Fibroblast of upper back skin (primary cell): ENCODE measurements at places on chromosomes 6 and 20.

DNA sequence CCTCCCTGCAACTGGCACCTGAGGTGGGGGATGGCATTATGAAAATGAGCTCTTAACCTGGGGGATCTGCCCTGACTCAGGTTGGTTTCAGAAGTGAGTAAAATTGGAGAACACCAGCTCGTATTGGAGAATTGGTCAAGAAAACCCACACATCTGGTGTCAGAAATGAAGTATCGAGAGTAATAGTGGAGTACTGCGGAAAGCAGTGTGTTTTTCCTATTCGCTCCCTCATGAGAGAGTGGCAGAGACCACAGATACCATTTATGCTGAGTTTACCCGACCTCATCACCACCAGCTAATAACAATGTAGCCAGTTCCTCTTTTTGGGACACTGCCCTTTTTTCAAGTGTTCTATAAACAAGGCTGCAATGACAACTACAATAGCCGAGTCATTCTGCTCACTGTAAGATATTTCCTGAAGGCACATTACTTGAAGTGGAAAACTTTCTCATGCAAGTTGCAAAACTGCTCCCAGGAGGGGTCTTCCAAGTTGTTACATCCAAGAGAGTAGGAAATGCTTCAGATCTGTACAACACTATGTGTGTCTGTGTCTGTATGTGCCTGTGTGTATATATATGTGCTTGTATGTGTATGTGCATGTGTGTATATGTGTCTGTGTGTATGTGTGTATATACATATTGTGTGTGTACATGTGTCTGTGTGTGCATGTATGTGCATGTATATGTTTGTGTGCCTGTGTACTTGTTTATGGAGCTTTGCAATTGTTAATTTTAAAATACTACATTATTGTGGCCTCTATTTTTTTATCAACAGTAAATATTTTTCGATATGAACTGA lies 106.0 kb upstream of the CST7 start:
- no peak for DNase-seq

DNA sequence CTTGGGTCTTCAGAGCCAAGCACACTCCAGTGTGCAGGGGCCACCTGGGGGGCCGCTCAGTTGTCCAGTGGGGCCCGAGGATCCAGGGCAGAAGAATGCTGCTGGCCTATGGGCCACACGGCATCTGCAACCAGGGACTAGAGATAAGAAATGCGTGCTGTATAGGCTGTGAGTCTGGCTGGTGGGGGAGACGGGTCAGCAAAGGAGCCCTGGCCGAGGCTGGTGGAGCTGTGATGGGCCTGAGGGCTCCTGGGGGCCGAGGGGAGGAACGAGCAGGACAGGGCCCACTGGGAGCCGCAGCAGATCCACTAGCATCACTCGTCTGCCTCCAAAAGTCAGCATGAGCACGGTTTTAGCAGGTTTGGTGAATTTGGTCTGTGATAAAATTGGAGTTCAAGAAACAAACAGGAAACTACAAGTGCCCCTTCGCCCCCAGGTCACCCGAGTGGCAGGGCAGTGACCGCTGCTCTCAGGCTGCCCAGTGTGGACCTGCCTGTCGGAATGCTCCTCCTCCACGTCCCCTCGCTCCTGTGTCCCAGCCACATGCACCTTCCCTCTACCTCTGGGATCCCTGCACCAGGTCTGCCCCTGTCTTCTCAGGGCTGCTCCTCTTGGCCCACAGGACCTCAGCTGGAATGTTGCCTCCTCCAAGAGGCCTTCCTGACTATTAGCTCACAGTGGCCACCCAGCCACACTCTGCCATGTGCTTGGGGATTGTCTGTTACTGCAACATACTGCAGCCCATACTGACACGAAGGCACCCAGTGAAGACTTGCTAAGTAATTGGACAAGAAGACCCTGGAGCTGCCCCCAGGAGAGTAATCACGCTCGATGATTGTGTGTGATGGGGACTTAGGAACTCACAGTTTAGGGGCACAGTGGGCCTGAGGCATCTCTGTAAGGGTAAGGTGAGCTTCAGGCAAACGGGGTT lies 10.9 kb downstream of the ACSS1 start:
- DNase-seq, result no peak

- peak; percentile 68 for DNase-seq
Observed at GRCh38 chr6:90216072-90216977, 80.3 kb downstream of the BACH2 start.

GRCh38 chr20:6104493-6105188 lies 18.2 kb downstream of the FERMT1 start:
- peak; percentile 87 for DNase-seq

GRCh38 chr6:136210398-136211165 lies 39.5 kb downstream of the MTFR2 start:
- DNase-seq, result no peak

DNA sequence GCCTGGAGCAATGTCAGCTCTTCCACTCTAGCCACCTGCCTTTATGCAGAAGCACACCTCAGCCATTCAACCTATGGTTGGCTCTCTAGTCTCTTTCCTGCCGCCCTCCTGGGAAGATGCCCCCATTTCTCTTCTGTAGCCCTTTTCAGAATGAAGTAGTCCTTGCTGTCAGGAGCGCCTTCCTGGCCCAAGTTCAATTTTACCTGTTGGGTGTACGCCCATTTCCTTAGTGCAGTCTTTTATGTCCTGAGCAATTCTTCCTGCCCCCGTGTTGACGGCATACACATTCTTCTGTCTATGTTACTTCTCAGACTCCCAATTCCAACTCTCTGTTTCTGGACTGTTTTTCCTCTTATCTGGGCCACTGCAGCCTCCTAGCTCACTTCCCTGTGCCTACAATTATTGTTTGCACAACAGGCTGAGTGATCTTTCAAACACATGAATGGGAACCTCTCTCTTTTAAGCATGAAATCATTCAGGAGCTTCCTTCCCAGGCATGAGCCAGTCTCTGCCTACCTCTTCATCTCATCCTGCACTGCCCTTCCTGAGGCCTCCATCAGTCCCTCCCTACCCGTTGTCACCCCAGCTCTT lies 389.2 kb downstream of the CD83 start:
- DNase-seq, result no peak

DNA sequence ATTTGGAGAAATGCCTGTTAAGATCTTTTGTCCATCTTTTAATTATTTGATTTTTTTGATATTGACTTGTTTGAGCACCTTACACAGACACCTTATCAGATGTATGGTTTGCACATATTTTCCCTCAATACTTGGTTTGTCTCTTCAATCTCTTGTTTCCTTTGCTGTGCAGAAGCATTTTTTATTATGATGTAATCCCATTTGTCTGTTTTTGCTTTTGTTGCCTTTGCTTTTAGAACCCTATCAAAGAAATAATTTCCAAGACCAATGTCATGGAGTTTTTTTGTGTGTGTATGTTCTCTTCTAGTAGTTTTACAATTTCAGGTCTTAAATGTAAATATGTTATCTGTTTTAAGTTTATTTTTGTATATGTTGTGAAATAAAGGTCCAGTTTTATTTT lies 73.9 kb downstream of the HTR1B start:
- no peak for DNase-seq

- no peak for DNase-seq
Observed at GRCh38 chr20:58577139-58577806, 62.1 kb upstream of the APCDD1L start.

GRCh38 chr20:59047938-59048680 lies 5.5 kb upstream of the PRELID3B start:
- DNase-seq, result peak; percentile 28

DNA sequence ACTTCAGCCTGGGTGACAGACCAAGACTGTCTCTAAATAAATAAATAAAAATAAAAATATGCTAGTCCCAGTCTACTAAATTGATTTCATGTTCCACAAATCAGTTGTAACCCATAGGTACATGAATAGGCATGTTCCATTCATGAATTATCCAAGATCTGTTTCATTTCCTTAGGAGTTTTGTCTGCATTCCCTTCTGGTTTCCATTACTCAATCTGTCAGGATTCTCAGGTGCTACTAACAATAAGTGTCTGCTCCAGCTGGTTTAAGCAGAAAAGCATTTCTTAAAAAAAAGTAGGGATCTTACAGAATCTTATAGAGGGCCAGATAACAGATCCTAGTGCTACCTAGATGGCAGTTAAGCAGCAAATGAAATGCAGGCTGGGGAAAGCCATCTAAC lies 15.6 kb upstream of the PKIG start:
- no peak for DNase-seq

DNA sequence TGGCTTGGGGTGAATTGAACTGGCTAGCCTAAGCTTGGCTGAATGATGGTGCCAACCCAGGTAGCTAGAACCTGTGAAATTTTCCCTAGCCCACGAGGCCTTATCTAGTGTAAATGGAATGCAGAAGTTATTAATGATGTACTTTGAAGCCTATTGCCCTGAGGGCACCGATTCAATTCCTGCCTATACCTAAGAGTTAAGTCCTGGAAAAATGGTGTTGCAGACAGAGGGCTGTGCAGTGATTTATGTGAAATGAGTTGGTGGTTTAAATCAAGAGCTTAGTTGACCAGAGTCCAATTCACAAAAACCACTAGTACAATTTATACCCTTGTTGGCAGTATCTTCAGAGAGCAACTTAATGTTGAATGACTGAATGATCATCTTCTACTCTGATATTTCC lies 373.8 kb upstream of the JAG1 start:
- peak; percentile 85 for DNase-seq

- DNase-seq, result no peak
Observed at GRCh38 chr20:8260837-8261251, 128.8 kb downstream of the PLCB1 start.

DNA sequence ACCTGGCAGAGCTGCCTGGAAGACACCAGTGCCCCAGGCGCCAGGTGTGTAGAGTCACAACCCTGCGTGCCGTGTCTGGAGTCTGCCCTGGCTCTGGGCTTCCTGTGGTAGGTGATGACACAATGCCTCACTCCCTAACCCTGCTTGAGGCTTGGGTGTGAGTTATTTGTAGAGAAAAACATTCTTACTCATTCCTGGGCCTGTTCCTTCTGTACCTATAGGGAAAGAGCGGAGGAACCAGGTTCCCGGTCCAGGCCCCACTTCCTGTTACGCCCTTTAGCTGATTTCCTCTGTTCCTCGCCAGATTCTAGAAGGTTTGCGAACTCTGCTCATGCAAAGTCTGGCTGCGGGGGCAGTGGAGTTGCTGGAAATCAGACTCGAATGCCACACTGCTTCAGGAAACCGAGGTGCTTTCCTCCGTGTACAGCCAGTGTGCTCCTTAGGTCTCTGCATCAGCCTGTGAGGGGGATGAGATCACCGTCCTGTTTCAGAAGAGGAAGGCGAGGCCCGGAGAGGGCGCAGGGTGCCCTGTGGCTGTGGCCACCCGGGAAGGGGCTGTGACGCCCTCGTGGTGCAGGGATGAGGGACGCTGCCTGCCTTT lies 67.1 kb upstream of the DUSP22 start:
- no peak for DNase-seq

GRCh38 chr6:147868427-147869190 lies 360.1 kb downstream of the SAMD5 start:
- DNase-seq, result peak; percentile 21

DNA sequence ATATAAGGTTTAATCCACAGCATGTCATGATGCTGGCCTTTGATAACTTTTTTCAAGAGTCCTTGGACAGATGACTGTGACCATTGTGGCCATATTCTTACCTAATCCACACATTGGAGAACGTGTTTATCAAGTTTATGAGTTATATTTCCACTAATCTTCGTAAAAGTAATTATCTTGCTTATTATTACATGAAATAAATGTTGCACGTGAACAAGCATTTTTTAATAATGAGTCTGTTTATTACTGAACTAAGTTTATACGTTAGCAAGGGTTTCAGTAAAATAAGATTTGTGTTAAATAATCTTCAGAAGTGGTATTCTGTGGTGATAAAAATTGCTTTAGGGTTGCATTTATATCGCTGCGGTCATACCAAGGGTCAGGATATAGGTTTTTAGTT lies 107.1 kb downstream of the SCAF8 start:
- no peak for DNase-seq

DNA sequence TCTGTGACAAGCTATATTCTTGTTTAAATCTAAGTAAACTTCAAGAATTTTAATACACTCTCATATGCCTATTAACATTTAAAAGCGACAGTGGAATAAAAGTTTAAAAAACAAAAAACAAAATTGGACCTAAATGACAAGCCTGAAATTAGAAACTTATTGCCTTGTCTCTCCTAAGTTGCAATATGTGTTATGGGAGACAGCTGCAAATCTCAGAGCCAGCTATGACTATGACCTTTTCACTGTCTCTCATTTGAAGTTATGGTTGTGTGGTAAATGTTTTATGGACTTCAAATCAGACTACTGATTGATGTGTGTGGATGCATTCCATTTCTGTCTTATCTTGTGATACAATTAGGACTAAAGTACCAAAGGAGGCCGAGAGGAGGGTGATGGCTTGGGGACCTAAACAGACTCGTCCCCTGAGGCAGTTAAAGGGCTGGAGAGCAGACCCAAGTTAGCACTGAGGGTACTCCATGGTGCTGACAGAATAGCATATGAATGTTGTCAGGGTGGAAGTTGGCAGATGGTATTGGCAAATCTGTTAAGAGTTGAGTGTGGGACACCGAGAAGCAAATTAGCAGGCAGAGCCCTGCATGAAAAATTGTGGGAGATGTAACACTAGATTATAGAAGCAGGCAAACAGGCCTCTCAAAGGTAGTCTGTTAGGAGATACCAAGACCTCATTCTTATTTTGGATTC lies 930.1 kb upstream of the MAN1A1 start:
- no peak for DNase-seq

DNA sequence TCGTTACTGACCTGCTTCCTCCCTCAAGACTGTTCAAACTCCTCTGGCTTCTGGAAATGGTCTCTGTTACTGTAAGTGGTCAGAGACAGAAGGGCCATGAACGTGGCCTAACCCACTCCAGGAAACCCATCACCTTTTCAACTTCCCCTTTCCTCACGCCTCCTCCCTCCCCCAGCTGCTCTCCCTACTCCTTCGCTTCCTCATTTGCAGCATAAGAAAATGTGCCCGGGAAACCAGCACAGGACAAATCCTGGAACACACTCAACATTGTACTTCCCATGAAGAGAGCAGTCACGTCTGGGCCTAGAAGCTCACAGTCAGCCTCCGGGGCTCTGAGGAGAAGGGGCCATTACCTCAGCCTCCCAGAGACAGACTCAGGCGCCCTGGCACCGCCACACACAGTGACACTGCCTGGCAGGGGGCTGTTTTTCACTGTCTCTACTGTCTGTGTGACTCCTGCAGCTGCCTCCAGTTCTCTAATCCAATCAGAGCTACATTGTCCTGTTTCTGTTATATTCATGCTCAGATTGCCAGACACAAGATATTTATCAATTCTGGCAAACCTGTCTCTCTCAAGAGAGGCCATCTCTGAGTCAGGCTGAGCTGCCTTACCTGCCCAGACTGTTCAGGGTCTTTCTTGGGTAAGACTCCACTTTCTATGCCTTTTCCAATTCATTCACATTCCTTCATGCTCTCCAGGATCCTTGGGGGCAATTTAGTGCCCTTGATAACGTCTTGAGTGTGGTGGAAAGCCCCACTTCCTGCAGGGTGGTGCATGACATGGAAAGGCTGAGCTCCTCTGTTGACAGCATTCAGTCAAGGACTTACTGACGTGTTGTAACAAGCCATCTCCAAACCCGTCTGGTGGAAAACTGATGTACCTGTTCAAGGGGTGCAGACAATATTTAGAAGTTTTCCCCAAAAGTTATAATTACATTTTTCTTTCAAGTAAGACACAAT lies 242.2 kb downstream of the HIVEP2 start:
- no peak for DNase-seq
